Aorta (tissue), 5 donors: ENCODE measurements at places on chromosomes 6 and 20. TPM values are rescaled to one million over a fixed set of nuclear protein-coding genes. Genes with fewer than 3 reads are reported as not detected.

DNA sequence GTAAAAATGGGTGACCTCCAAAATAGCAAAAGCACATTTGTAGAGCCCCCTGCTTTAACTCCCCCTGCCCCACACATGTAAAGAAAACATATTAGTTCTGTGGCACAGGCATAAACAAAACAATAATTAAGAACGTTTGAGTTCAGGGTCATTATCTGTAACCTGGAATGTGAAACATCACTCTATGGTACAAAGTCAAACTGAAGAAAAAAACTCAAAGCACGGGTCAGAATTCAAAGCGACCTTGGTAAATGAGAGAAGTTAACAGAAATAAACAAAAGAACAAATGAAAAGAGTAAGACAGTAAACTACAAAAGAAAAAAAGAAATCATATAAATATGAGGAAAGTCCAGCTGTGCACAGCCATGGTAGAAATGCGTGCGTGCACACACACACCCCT lies 67.5 kb downstream of the PKHD1 start:
- no peaks in the 10 kb centered on the region for H3K36me3 ChIP-seq
- DNase-seq = no peak
- no peak overlapping the region for H3K27ac ChIP-seq
- no peaks in the 10 kb centered on the region for H3K27me3 ChIP-seq
- H3K4me1 ChIP-seq = no peaks in the 10 kb centered on the region

DNA sequence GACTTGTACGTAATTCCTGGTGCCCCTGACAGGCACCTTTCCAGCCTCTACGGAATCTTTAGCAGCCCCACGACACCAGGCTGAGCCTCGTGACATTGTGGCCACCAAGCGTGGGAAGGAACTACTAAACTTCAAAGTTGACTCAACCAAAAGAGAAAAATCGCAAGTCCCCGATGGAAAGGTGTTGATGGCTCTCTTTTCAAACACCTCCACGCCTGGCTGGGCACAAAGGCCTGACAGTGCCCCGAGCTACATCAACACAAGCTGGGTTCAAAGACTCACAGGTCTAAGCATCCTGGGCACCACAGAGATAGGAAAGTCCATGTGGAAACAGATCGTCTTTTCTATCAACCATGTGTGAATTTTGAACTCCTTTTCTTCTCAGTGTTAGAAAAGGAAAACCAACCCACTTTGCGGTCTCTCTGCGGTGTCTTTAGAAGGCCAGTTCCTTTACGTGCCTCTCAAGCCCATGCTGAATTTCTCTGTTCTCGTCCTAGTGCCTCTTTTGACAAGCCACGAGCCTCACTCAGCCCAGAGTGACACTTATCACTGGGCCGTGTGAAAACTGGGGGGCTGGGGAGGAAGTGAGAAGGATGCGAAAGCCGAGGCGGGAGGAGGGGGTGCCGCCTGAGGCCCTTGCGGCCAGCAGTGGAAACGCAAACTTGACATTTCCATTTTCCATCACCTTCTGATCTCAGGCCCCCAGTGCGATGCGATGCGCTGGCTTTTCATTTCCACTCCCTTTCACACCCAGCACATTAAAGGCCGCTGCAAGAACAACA lies 59.4 kb downstream of the GFOD1 start:
- no peaks in the 10 kb centered on the region for H3K4me1 ChIP-seq
- no peaks in the 10 kb centered on the region for H3K27me3 ChIP-seq
- DNase-seq = no peak
- no peaks in the 10 kb centered on the region for H3K36me3 ChIP-seq
- H3K4me3 ChIP-seq = no peak overlapping the region

GRCh38 chr6:6357032-6357431 lies 36.6 kb upstream of the F13A1 start:
- DNase-seq = no peak
- no peaks in the 10 kb centered on the region for H3K27me3 ChIP-seq
- no peaks in the 10 kb centered on the region for H3K4me1 ChIP-seq
- no peak overlapping the region for H3K27ac ChIP-seq
- no peak overlapping the region for H3K4me3 ChIP-seq

CD83 gene
- total RNA-seq = 6.5 TPM
